Occipital lobe (tissue), 3 donors: ENCODE measurements at places on chromosomes 6 and 20.

DNA sequence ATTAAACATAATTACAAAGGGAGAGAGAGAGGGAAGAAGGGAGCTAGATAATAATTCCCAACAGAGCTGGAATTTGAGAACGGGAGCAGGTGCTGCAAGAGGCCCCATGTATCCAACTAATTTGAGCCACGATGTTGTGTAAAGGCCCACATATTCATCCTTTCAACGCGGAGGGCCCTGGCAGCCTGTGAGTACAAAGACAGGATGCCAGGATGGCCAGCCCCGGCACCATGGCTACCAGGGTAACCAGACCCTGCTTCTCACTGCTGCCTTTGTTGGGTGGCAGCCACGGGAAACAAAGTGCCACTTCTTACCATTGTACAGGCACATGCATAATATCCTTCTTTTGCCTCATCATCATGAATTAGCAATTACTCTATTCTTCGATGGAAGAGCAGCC lies 492.0 kb upstream of the NRSN1 start:
- DNase-seq = peak; percentile 8

DNA sequence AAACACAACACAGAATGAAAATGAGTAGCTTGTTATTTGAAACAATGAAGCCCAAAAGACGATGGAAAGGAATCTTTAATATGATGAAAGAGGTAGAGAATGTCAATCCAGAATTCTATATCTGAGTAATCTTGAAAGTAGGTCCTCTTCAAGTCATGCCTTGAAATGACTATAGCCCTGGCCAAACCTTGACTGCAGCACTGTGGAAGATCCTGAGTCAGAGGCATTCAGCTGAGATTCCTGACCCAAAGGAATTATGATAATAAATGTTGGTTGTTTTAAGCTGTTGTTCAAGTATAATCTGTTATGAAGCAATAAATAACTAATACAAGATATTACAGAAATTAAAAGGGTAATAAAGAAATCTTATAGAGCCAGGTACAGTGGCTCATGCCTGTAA lies 64.8 kb downstream of the IBTK start:
- DNase-seq = no peak

GRCh38 chr6:30721198-30722024 lies 1.3 kb downstream of the TUBB start:
- peak; percentile 84 for DNase-seq

DNA sequence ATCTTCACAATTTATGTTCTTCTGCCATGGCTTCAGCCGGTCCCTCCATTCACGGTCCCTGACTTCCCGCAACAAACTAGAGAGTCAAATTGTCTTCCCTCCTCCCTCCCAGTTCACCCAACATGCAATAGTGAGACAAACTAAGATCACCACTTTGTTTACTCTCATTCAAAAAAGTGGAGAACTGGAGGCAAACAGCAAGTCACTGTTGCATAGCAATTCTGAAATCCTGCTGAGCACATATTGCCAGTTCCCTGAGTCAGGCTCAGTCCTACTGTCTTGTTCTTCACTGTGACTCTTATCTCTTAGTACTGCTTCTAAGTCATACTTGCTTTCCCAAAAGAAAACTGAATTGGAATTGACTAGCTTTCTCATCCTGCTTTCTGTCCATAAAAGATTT lies 287.2 kb upstream of the SASH1 start:
- DNase-seq = no peak

GRCh38 chr6:127464881-127465459 lies 5.8 kb upstream of the KIAA0408 start:
- DNase-seq = peak; percentile 33

DNA sequence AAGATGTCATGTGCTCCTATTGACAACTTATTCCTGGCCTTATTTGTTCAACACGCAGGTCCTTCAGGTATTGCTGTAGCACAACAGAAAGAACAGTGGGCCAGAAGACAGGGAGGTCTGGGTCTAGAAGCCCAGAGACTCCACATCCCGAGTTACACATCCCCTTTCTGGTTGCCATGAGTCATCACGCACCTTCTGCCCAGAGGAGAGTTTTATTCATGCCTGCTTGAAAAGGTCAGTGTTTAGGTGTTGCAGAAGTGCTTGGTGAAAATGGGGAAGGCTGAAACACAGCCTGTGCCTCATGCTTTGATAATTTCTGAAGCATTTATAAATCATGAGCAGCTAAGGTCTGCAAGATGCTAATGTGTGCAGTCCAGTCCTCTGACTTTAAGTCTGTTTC lies 256.4 kb downstream of the GMPR start:
- DNase-seq = no peak

GRCh38 chr6:43229803-43230620 lies 731 bp upstream of the DNPH1 start:
- DNase-seq = no peak

DNA sequence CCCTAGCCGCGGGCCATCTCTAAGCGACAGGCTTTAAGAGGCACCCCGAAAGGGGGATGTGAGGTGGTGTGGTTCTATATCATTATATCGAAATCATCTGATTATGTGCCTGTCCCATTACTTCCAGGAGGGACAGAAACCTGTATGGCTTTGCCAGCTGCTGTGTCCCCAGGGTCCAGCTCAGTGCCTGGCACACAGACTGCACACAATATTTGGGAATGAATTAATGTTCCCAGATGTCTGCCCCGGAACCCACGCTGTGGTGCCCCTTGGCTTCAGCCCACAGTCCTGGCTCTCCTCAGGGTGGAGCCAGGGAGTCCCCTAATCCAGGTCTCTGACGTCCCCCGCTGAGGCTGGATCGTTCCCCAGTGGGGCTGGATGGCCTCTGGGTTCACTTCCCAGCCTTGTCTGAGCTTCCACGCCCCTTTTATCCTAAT lies 8.9 kb upstream of the AHCY start:
- no peak for DNase-seq

DNA sequence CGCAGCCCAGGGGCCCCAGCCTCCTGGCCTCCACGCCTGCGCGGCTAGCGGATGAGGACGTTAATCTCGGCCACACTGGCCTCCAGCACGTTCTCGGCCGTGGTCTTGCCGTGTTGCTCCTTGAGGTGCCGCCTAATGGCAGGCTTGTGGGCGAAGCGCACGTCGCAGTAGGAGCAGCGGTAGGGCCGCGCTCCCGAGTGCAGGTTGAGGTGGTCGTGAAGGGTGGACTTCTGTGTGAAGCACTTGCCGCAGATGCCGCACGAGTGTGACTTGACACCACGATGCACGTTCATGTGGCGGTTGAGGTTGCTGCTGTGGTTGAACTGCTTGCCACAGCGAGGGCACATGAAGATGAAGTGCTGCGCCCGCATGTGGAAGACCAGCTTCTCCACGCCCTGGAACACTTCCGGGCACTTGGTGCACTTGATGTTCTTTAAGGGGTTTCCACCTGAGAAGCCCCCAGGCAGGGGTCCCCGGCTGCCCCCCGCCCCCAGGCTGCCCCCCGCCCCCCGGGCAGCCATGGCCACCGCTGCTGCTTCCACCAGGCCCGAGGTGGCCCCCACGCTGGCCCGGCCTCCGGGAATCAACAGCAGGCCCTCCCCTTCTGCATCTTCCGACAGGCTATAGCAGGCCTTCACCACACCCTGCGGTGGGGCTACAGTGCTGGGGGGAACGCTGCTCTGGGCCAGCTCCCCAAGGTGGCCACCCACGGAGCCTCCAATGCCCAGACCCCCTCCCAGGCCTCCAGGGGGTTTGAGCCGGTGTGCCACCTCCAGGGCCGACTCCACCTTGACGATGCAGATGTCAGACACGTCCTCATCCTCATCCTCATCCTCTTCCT lies 1.8 kb downstream of the ZBTB12 start:
- no peak for DNase-seq
